ENCODE measurements at places on chromosomes 6 and 20.
A peak's percentile ranks its signal among the peaks of the same experiment; 100 is the strongest.

DNA sequence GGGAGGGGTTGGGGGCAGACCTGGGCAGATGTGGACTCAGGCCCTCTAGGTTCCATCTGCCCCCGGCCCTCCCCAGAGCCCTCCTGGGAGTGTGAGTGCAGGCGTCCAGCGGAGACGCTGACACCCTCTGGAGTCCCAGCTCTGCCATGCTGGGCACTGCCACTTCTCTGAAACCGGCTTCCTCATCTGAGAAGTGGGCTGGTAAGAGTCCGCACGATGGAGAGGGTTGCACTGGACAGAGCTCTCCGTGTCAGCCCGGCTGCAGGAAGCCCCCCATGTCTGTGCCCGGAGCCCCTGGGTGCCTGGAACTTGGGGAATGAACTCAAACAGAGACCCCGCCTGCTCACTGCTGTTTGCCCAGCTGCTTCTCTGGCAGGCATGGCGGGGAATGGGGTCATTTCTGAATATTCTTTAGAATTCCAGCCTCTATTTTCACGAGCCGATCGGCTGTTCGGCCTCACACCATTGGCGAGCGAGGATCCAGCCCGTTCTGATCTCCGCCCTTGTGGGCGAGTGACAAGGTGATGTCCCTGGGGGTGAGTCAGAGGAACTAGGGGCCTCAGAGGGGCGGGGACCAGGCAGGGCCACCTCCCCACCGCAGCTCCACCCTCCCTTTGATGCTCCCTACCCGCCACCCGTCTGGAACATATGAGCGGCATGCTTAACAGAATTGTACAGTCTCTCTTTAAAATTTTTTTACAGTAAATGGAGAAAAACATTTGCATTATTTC lies 47.8 kb upstream of the GATA5 start:
- DNase-seq: peak; percentile 45
- no peak overlapping the region for H3K27ac ChIP-seq
- H3K36me3 ChIP-seq: no peaks in the 10 kb centered on the region
- H3K4me1 ChIP-seq: no peaks in the 10 kb centered on the region
- H3K27me3 ChIP-seq: no peaks in the 10 kb centered on the region

DNA sequence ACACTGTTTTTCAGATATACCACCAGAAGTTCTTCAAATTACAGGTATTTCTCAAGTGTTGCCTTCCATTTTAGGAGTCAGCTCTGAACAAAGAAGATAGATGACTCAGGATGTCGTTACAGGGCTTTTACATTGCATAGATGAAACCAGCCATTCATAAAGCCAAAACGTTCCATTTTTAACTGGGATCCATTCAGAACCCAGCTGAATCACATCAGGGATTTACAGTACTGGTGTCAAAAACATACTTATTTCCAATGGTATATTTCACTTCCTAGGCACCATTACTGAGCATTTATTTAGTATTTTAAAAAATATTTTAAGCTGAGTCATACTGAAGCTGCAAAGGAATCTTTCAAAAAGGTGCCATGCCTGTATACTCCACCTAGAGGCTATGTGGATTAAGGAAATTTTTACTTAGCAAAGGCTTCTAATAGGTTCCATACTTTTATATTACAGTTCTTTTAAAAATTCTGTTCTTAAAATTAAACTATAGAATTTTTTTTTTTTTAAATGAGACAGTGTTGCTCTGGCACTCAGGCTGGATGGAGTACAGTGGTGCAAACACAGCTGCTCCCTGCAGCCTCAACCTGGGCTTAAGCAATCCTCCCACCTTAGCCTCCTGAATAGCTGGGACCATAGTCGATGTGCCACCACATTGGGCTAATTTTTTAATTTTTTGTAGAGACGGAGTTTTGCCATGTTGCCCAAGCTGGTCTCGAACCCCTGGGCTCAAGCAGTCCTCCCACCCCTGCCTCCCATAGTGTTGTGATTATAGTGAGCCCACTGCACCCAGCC lies 2.6 kb downstream of the ASF1A start:
- no peaks in the 10 kb centered on the region for H3K27me3 ChIP-seq
- H3K36me3 ChIP-seq: peaks cover 2% of the 10 kb centered on the region
- peaks cover 29% of the 10 kb centered on the region for H3K4me1 ChIP-seq
- peak; percentile 36 for DNase-seq
- H3K4me3 ChIP-seq: no peak overlapping the region

DNA sequence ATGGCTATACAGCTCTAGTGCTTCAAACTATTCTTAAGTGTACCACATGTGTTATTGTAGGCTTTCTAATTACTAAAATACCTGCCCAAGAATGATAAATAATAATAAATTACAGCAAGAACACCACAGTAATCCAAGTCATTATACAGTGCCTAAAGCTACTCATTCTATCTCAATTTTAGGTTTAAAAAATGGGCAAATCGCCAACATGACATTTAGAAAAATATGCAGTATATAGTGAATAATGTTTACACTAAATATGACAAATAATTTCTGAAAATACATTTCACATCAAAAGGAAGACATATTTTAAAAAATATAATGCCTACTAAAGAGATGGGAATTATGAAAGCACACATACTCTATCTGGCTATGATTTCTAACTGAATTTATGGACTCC lies 91.8 kb downstream of the MAN1A1 start:
- H3K36me3 ChIP-seq: no peaks in the 10 kb centered on the region
- H3K27ac ChIP-seq: no peak overlapping the region
- DNase-seq: no peak
- H3K4me3 ChIP-seq: no peak overlapping the region
- no peaks in the 10 kb centered on the region for H3K4me1 ChIP-seq

DNA sequence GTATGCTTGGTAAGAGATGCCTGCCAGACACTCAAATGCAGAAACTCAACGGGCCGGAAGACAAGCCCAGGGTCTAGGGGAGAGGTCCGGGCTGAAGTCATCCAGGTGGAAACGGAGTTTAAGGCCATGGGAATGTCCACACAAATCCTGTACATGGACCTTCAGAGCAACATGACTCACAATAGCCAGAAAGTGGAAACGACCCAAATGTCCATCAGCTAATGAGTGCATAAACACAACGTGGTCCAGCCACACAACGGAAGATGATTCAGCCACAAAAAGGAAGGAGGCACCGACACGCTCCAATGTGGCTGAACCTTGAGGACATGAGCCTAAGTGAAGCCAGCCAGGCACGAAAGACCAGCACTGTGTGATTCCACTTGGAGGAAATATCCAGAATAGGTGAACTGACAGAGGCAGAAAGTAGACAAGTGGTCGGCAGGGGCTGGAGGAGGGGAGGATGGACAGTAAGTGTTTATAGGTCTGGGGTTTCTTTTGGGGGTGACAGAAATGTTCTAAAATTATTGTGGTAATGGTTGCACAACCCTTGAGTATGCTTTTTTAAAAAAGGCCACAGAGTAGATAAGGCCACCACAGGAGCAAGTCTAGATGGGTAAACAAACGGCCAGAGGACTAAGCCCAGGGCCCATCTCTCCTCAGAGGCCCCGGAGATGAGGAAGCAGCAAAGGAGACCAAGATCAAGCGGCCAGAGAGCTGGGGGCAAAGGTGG lies 105.6 kb downstream of the PREX1 start:
- peak overlapping the region; percentile 57 for H3K27ac ChIP-seq
- H3K4me1 ChIP-seq: peaks cover 75% of the 10 kb centered on the region
- no peaks in the 10 kb centered on the region for H3K36me3 ChIP-seq
- no peak overlapping the region for H3K4me3 ChIP-seq
- peak; percentile 66 for DNase-seq

- no peaks in the 10 kb centered on the region for H3K4me1 ChIP-seq
- no peaks in the 10 kb centered on the region for H3K36me3 ChIP-seq
- DNase-seq: no peak
- no peak overlapping the region for H3K4me3 ChIP-seq
- no peak overlapping the region for H3K27ac ChIP-seq
- H3K27me3 ChIP-seq: peaks cover 27% of the 10 kb centered on the region
Observed at GRCh38 chr20:49426873-49427272, 55.6 kb downstream of the KCNB1 start.

GRCh38 chr6:106077170-106077569 lies 9.0 kb upstream of the PRDM1 start:
- H3K4me1 ChIP-seq: peaks cover 4% of the 10 kb centered on the region
